ENCODE measurements at places on chromosomes 16 and 17.

GRCh38 chr17:1638171-1638590, 7.4 kb downstream of the SCARF1 start:
- DNase-seq, result no peak

- DNase-seq, result no peak
Measured at GRCh38 chr17:62611728-62612127, 15.7 kb upstream of the MRC2 start.

DNA sequence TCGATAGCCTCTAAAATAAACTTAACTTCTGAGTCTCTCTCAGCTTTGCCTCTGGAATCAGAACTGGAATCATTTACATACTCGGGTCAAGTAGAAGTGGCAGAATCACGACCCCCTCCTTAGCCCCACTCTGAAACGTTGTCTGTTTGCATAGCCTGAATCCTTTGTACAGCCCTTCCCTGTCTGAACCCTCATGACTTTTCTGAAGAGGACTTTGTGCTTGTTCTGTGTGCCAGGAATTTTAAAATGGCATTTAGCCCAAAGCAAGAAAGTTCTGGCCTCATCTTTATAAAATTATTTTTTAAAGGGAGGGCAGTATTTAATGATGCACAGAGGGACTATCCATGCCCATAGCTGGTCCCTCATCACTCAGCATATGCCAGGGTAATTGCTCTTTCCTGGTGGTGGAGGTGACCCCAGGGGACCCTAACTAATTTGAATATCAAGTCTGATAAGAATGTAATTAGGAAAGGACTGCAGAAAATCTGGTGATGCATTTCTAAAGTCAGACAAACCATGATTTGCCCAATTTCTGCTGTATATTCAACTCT, 342.7 kb upstream of the TNRC6C start:
- DNase-seq, result no peak

DNA sequence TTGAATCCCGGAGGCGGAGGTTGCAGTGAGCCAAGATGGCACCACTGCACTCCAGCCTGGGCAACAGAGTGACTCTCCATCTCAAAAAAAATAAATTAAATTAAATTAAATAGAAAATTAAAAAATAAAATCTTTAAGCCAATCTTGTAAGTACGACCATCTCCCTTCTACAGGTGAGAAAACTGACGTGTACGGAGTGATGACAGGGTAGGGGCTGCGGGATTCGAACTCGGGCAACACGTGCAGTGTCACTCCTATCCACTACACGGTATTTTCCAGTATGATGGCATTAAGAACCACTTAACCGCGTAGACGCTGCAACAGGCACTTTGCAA, 762 bp downstream of the WDR59 start:
- no peak for DNase-seq
